ENCODE measurements at places on chromosomes 1 and 21.
A peak's percentile ranks its signal among the peaks of the same experiment; 100 is the strongest.

- no peak for DNase-seq
Observed at GRCh38 chr1:64398936-64399335, 71.0 kb upstream of the CACHD1 start.

- DNase-seq: no peak
Observed at GRCh38 chr1:19040010-19040680, 83.7 kb upstream of the IFFO2 start.

DNA sequence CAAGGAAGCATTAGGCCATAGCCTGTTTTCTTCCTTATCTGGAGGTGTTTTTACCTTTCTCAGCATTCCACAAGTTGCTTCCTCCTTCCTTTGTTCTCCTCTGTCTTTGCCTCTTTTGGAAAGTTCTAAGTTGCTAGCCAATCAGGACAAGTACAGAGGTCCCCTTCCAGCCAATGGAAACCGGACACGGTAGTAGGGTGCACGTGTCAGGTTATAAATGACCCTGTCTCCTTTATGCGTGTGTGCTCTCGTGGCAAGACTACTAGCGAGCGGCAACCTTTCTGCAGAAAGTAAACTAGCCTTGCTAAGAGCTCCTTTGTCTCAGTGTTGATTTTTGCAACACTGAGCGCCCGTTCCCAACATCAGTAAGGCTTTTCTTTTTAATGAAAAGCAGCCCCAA is 1.5 kb upstream of the ACADM start:
- no peak for DNase-seq

- no peak for DNase-seq
Observed at GRCh38 chr1:101030881-101031280, 5.3 kb upstream of the DPH5 start.

DNA sequence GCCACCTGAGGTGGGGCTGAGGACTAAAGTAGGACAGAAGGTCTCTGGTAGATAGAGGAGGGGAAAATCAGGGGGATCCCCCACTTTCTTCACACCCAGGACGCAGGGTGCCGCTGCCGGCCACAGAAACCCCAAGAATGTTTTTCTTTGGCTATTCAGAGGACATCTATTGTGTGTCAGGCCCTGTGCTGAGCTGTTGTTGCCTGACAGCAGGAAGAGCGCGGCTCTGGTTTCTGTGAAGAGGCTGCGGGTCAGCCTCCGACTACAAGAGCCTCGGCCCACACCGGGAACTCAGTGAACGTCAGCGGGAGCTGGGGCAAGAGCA is 407 bp upstream of the PIGV start:
- DNase-seq: peak; percentile 87

GRCh38 chr1:67889953-67890567 is 56.8 kb upstream of the GNG12 start:
- peak; percentile 20 for DNase-seq

GRCh38 chr1:59568158-59568935 is 246.4 kb upstream of the HOOK1 start:
- DNase-seq: no peak
